ENCODE measurements at places on chromosomes 5 and 9.

DNA sequence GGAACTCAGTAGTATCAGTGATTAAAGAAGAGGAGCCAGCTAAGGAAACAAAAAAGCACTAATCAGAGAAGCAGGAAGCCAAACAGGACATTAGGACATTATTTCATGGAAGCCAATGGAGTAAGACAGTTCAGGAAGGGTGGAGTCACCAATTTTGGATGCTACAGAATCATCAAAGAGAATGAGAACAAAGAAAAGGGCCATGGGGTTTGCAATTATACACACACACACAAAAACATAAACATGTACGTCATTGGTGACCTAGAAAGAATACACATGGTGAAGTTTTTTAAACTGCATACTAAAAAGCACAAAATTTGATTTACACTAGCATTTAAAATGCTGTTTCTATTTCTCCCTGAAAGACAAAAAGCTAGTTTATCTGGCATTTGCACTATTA lies 96.8 kb upstream of the MRPS30 start:
- DNase-seq, result no peak

GRCh38 chr5:142636698-142637324 lies 49.1 kb downstream of the FGF1 start:
- no peak for DNase-seq

DNA sequence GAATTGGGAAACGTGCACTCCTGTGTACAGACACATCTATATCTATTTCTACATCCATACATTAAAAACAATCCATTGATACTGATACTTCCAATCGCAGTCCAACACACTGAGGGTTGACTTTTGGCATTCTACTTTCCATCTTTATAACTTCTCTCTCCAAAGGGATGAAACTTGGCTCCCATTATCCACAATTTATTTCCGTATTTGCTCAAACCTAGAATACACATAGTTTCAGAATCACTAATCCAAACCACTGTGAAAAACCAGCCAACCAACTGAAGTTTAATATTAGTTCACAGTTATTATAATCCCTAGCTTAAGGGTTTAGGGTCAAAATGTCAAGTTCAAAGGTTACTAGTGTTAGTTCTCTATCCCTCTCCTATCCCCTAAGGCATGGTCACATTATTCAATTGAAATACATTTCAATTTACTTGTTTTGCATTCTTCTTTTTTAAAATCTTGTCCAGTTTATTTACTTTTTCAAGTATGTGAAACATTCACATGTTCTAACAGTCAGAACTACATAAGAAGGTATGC lies 156.5 kb downstream of the MED27 start:
- DNase-seq, result no peak

DNA sequence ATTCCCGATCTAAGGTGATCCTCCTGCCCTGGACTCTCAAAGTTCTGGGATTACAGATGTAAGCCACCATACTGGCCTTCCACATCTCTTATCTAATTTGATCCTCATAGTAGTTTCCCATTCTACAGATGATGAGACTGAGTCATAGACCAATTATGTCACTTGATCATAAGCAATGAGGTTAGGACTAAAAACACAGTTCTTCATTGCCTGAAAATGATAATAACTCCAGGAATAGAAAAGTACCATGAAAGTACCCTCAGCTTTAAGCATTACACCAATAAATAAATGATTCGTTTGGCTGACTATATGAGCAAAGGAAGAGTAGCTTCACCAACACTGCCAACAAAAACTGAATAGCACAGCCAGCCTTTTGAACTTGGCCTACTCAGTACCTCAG lies 389.5 kb downstream of the ACTL7B start:
- no peak for DNase-seq

DNA sequence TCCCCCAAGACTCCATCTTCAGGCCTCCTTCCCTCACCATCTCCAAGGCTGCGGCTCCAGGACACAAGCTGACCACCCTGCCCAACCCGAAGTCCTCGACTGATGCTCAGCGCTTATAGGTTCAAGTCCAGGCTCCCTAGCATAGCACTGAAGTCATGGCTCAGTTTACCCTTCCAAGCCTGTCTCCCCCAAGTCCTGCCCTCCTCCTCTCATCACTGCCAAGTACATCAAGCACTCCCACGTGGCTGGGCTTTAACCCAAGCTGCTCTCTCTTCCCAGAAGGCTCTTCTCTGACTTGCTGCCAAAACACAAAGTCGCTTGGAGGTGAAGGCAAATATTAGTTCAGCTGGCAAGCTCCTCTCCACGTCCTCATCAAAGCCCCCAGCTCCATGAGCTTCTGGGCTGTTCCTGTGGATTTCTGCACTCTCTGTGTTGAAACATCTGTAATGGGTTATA lies 22.1 kb upstream of the MARCHF6 start:
- no peak for DNase-seq

DNA sequence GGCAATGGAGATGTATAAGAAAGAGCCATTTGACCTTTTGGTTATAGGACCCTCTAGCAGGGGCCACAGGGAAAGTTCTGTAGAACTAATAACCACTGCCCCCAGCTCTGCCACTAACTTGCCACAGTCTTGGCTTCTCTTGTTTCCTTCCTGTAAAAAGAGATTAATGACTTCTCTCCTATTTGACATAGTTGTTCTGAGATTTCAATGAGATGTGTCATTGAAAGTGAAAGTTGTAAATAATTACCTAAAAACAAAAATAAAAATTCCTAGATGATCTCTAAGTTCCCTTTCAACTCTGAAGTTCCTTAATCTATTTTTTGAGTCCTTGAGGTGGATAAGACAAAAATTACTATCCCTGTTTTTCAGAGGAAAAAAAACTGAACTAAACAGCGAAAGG lies 1.4 kb upstream of the KIF12 start:
- no peak for DNase-seq

GRCh38 chr9:35976726-35977125 lies 18.8 kb upstream of the OR2S2 start:
- DNase-seq, result no peak

- DNase-seq, result no peak
Observed at GRCh38 chr5:126486332-126486731, 63.1 kb downstream of the GRAMD2B start.

DNA sequence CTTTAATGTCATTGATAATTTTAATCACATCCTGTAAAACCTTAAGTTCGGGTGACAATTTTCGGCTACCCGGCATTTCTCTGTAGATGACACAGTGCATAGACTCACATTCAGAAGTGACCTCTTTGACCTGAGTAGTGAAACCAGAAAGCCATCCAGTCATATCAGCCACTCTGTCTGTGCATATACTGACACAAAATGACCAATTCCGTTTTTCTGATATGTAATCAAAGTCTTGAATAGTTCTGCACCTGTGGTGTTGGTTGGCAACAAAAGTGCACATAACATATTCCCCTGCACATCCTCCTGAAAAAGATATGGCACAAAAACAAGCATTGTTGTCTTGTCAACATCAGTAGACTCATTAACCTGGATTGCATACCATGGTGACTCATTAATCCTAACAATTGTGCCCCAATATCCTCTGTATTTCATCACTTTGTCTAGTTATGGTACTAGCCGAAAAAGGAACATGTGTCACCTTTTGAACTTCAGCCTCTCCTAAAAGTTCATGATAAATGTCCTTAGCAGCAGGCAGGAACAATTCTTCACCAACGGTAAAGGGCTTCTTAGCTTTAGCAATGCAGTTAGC lies 4.6 kb upstream of the HNRNPA0 start:
- no peak for DNase-seq

- DNase-seq, result no peak
Observed at GRCh38 chr9:36113999-36114398, 22.5 kb upstream of the GLIPR2 start.

- no peak for DNase-seq
Observed at GRCh38 chr9:133269537-133270362, 5.3 kb downstream of the ABO start.

DNA sequence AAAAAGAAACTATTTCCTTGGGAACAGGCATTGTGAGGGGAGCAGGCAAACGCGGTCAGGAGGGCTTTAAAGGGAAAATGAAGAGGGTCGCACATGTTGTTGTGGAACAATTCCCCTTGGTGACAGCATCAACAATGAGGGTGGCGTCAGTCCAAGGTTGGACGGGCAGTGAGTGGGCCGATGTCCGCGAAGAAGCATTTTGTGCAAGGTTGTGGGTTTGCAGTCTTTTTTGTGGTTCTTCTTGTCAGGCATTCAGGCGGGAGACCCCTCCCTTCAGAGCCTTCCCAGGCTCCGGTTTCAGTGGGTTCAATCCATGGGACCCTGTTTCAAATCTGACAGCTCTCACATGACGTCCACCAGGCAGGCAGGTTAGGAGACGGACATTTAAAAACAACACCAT lies 11.1 kb upstream of the SLC6A19 start:
- no peak for DNase-seq

GRCh38 chr9:81801190-81801589 lies 111.8 kb upstream of the TLE1 start:
- DNase-seq, result no peak

- no peak for DNase-seq
Observed at GRCh38 chr5:127865273-127865672, 162.1 kb downstream of the CCDC192 start.

DNA sequence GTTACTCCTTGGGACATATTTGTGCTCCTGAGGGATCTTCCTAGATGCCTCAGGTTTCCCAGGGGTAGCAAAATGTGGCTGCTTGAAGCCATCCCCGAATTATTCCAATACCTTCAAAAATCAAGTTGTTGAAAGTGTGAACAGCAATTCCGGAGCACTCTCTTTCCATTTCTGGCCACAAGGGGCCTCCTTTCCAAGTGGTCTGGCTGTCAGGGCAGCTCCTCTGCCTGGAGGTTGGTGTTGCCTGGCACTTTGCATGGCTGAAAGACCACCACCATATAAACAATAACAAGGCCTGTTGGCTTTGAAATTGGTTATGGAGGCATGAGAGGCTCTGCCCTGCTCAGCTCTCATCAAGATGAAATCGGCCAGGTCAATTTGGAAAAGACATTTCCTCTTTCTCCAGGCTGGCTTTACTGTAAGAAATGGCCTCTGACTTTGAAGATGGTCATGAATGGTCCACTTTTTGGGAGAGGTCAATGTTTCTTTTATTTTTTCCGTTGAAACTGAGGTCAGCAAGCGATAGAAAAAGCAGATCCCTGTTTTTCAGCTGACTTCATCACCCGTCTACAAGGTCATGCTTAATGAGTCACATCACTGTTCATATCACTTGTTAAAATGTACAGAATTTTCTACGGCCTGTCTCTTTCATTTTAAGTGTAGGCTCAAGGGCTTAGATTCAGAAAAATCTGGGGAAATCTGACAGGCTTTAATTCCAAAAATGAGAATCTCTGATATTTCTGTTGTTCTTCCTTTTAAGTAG lies 481.1 kb upstream of the ZNF608 start:
- no peak for DNase-seq

- DNase-seq, result no peak
Observed at GRCh38 chr9:128475867-128476266, 20.1 kb downstream of the ODF2 start.

GRCh38 chr5:158841481-158842276 lies 258.0 kb downstream of the EBF1 start:
- DNase-seq, result no peak

- no peak for DNase-seq
Observed at GRCh38 chr9:106620081-106620480, 242.9 kb upstream of the ZNF462 start.

GRCh38 chr5:146644831-146645230 lies 128.8 kb upstream of the GPR151 start:
- DNase-seq, result no peak

- DNase-seq, result no peak
Observed at GRCh38 chr9:121059998-121060636, 10.0 kb upstream of the C5 start.

DNA sequence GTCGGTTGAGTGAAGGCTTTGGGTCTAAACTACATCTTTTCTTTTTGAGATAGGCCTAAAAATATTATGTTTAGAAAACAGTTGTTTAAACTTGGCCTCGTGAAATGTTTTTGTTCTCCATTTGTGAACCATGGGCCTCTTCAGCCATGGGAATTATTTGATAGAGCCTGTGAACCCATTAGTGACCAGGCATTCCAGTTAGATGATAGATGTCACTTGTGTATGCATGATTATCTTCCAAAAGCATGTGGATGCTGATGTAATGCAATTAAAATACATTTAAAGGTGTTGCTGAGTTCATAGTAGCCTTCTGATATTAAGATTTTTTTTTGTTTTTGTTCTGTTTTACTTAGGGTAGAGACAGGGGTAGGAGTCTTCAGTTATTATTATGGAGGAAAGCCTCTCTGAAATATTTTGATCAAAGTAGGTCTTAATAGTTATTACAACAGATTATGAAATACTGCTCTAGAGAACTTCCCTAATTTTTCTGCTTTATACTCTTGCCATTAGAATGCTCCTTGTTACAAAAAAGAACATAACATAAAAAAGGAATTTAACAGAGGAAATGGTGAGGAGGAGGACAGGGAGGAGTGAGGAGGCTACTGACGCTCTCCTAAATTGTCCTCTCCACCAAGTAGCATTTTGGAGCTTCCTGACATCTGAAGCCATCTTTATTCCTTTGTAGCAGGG lies 32.9 kb downstream of the CPEB4 start:
- no peak for DNase-seq

GRCh38 chr5:76595755-76596481 lies 27.3 kb downstream of the F2RL2 start:
- DNase-seq, result no peak

- no peak for DNase-seq
Observed at GRCh38 chr9:129359162-129359811, 181.2 kb upstream of the IER5L start.

DNA sequence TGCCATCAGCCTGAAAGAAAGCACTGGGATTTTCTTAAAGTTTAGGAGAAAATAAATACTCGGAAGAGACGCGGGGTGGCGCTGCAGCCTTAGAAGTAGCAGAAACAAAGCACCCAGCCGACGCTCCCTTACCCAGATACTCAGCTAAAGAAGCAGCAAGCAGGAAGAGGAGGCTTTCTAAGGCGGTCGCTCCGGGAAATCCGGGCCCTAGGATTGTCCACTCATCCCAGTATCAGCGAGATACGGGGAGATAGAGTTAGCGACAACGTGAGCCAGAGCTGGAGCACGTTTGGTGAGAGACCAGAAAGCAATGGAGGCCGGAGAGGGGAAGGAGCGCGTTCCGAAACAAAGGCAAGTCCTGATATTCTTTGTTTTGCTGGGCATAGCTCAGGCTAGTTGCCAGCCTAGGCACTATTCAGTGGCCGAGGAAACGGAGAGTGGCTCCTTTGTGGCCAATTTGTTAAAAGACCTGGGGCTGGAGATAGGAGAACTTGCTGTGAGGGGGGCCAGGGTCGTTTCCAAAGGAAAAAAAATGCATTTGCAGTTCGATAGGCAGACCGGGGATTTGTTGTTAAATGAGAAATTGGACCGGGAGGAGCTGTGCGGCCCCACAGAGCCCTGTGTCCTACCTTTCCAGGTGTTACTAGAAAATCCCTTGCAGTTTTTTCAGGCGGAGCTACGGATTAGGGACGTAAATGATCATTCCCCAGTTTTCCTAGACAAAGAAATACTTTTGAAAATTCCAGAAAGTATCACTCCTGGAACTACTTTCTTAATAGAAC lies at the start of gene PCDHB2:
Gene PCDHB2, plus strand, starts transcription at position 135 of the 782 bp plus-strand sequence. Its CDS starts 176 bp downstream, at position 311.
- no peak for DNase-seq

All from stimulated activated CD4-positive, alpha-beta T cell treated with anti-CD3 and anti-CD28 coated beads, Interleukin-12 subunit alpha, Interleukin-12 subunit beta, amount 100 ng/mL, for 24 hours (primary cell).